ENCODE measurements at places on chromosomes 2 and 18.

DNA sequence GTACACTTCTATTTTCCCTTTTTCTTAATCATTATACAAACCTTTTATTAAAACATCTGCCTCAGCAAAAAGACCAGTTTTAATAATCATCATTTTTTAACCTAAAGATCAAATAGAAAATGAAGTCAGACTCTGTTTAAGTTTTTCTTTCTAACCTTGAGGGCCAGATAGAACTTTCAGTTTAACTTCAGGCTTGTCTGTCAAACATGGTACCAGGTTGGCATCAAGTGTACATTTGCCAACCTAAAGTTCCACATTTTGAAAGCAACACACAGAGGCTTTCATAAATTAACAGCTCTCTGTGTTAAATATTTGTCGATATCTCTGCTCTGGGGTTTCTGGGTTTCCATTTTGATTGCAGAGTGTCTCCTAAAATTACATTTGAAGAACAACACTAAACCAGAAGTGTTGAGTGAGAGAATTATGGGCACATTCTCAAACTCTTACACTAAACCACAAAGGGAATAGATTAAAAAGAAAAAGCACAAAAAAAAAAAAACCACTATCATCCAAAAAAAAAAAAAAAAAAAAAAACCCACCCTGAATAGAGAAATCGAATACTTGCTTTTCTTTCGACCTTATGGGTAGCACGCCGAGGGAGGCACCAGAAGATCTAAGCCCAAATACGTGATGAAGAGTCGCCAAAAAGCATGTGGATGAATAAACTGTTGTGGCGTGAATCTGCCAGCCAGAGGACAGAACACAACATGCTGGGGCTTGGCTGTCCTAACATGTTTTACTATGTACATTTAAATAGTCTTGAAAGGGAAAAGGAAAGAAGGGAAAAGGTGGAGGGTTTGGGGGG, 166.2 kb downstream of the TCF4 start:
- no peak for DNase-seq

- DNase-seq = no peak
Observed at GRCh38 chr2:209253544-209253943, 170.3 kb upstream of the MAP2 start.

- DNase-seq = no peak
Observed at GRCh38 chr18:75727456-75727855, 300.0 kb upstream of the SMIM21 start.

- no peak for DNase-seq
Observed at GRCh38 chr2:134582547-134582899, 136.3 kb downstream of the TMEM163 start.

- DNase-seq = peak; percentile 93
Observed at GRCh38 chr2:47225061-47225783, 70.1 kb upstream of the STPG4 start.

- peak; percentile 68 for DNase-seq
Observed at GRCh38 chr2:11368059-11368572, 23.7 kb upstream of the ROCK2 start.

GRCh38 chr2:71276311-71277146, 49.6 kb upstream of the PAIP2B start:
- peak; percentile 92 for DNase-seq

DNA sequence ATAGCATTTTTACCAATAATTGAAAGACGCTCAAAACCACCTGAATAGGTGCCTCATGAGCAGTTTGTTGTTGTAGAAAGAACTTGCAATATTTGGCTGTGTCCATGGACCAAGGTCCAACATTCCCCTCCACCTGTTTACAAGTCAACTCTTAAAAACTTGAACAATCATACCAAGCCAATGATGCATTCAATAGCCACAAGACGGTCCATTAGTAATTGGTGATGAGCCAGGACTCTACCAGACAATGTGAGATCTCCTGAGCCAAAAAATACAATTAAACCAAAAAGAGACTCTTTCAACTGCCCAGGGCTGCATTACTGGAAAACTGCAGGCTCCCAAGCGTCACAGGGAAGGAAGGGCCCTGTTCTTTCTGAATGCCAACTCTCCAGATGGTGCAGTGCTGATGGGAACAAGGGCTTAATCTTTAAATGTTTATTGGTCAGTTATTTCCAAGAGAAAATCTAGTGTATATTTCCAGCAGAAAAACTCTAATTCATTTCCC, 118.8 kb upstream of the EPB41L3 start:
- DNase-seq = no peak

DNA sequence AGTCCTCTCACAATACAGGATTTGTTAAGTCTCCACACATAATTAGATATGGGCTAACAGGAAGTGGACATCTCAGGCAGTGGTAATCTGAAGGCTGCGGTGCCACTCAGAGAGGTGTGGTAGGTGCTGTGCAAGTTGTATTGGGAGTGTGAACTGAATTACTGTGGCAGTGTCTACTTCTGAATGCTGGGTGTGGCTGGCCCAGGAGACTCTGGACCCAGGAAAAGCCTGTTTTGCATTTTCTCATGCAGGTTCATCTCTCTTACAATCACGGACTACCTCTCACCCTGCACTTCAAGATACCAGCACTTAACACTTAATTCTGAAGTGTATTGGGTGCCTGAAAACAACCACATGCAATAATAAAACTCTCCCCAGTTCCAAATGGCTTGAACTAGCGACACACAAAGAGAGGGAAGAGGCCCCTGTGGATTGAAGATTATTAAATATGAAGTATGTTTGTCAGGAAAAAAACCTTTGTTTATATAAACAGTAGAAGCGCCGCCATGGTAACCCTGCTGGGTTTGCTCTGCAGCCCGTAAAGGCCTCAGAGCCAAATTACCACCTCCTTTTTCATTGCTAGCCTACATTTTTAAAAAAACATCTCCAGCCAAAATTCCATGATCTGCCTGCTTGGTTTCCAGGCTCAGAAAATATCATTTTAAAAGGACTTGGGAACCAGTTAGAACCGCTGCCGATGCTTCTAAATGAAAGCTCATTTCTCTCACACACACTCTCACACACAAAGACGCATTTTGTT, 77.5 kb downstream of the GFPT1 start:
- no peak for DNase-seq

- no peak for DNase-seq
Observed at GRCh38 chr2:70354264-70354949, 52.5 kb upstream of the FAM136A start.

GRCh38 chr2:188024811-188025210, 266.9 kb upstream of the GULP1 start:
- no peak for DNase-seq

- no peak for DNase-seq
Observed at GRCh38 chr2:239943571-239943970, 81.6 kb downstream of the NDUFA10 start.

DNA sequence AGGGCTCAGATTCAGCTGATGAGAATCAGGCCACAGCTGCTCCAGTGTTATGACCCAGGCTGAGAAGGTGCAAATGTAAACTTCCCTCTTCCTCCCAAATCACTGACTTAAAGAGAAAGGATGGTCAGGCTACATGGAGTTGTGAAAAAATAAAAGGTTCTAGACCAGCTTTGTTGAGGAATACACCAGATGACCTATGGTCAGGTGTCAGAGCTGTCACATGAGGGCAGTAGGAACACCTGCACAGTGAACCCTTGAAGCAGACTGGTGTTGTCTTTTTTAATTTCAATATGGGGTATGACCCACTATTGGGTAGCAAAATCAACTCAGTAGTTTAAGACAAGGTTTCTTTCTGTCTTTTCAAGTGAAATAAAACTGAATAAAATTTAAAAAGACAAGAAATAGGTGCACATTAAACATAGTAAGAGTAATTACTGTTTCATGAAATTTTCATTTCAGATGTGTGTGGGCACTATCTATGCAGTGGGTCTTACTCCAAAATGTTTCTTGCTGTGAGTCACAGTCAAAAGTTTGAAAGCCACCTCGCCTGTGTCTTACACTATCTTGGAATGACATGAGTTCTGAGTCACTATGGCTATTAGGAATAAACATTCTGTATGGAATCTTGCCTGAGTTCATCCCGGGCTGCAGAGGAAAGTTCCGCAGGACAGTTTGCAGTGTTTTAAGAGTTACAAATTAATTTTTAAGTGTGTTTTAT, 83.6 kb downstream of the ACVR1 start:
- DNase-seq = no peak

DNA sequence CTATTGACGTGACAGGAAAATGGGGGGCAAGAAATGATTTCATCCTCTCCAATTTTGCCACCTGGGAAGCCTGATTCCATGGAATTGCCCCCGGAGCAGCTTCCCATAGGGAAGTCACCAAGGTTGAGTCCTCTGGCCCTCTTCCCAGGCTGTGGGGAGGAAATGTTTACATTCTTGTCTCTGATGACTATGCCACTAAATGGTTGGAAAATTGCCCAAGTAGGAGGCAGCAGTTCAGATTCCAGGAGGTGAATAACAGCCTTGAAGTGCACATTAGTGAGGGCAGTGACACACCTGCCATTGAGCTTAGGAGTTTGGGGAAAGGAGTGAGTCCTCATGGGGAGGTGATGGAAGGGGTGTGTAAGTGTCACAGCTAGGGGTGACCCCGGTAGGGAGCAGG, 449.2 kb upstream of the DCC start:
- DNase-seq = no peak

DNA sequence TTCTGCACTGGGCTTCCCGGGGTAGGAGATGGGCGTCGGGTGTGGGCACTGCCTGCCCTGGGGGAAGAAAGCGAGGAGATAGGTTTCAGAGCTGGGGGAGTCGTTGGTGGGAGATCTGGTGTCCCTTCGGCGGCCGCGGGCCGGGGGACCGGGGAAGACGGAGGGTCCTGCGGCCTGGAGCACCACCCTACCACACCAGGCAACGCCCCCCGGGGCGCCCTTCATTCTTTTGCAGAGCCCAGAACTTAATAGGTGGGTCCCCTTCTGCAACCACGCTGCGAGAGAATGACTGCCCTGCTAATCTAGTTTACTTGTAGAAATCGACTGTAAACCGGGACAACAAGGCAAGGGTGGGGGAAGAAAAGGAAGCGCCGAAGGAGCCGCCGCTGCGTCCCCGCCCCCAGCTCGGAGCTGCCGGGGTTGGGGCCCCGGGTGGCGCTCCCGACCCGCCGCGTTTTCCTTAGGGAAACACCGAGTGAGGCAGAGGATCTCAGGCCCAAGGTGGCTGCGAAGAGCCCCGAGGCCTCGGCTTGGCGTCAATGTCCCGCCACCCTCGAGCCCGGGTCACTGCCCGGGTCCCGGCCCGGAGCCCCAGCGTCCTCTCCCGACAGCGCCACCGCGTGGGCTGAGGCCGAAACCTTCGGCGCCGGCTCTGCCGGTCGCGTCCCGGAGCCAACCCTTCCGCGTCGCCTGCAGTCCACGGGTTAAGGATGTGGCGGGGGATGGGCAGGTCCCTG, 5.4 kb upstream of the SATB2 start:
- peak; percentile 80 for DNase-seq

DNA sequence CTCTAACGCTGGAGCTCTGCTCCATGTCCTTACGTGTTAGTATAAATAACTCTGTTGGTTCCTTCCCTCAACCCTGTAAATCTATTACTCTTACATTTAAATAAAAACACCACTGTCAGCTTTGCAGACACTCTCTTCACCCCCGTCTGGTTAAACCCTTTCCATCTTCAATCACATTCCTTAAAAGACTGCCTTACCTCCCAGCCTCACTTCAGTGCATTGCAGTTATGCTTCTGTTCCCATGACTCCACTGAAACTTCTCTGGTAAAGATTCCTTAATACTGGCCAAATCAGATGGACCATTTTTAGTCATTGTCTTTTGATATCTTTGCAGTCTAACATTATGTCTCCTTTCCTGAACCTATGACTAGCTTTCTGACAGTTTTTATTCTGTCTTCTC, 61.7 kb downstream of the EML4 start:
- no peak for DNase-seq

DNA sequence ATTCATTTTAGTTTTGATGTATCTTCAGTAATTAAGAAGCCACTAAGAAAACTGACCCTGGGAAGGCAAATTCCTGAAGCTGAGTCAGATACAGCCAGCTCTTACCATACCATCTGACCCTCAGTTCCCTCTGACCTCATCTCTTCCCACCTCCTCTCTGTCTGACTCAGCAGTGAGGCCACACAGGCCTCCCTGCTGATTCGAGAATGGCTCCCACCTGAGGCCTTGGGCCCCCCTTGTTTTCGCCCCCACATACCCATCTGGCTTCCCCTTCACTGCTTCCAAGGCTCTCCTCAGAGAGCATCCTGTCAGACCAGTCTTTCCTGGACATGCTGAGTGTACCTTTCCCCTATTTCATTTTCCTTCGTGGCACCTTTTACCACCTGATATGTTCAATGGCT, 71.0 kb upstream of the CYP1B1 start:
- DNase-seq = no peak

GRCh38 chr2:117968722-117969121, 45.1 kb downstream of the CCDC93 start:
- DNase-seq = no peak

GRCh38 chr2:41828052-41828643, 219.7 kb upstream of the PKDCC start:
- DNase-seq = no peak

DNA sequence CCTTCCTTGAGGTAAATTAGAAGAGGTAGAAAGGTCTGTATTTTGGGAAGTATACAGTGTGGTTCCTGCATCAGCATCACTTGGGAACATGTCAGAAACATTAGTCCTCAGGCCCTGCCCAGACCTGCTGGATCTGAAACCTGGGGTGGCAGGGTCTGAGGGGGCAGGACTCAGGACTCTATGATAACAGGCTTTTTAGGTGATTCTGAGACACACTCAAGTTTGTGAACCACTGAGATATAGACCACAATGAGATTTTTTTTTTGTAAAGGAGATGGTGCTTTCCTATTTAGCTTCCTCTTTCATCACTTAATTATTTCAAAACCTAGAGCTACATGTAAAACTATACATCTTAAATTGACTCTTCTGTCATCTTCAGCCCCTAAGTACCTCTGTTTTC, 262.7 kb upstream of the SPOPL start:
- no peak for DNase-seq

DNA sequence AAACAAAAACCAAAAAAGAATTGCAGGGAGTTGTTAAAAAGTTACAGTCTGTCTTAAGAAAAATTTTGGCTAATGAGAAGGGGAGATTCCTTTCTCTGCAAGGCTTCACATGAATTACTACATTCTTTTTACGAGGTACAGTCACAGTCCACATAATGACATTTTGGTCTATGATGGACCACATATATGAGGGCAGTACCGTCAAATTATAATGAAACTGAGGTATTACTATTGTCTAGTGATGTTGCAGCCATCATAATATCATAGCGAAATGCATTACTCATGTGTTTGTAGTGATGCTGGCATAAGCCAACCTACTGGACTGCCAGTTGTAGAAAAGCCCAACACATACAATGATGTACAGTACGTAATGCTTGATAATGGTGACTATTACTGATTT, 12.5 kb downstream of the SERPINB7 start:
- DNase-seq = no peak

GRCh38 chr2:217897816-217898806, 104.7 kb downstream of the TNS1 start:
- DNase-seq = peak; percentile 90

All from left lobe of liver (tissue), 2 donors.